ENCODE measurements at places on chromosomes 2 and 18.

DNA sequence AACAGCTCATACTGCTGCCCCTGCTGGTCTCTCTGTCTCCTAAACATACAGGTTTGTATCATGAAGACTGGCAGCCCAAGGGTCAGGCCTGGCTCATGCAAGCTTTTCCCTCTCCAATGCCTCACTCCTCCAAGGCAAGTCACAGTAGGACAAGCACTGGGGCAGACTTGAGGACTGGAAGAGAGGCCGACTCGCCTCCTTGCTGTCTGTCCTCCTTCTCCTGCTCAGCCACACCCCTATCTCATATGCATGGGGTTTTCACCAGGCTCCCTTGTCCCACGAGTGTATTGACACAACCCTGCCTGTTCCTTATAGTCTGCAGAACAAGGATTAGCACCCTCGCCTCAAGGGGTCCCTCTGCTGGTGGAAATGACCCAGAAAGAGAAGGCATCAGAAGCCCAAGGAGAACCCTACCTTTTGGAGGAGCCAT, 223.7 kb downstream of the SOX11 start:
- no peak for DNase-seq

GRCh38 chr2:217262911-217263310, 403.0 kb upstream of the TNP1 start:
- DNase-seq: no peak

GRCh38 chr18:35409911-35410310, 32.8 kb upstream of the ZNF396 start:
- DNase-seq: no peak

DNA sequence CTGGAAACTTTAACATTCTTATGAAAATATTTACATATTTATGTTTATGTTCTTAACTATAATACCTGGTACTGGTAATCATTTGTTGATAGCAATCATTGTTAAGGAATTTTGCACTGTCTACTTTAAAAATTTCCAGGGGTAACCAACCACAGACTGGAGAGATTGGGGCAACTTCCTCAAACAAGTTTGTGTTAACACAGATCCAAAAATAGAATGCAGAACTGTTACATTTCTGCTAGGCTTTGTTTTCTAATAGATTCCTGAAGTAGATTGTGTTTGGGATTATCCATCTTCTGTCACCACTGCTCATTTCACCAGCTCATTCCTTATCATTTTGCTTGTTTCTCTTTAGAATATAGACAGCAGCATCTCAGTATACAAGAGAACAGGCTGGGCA, 23.7 kb downstream of the RNF125 start:
- no peak for DNase-seq

GRCh38 chr2:151878655-151879563, 50.7 kb upstream of the ARL5A start:
- no peak for DNase-seq

DNA sequence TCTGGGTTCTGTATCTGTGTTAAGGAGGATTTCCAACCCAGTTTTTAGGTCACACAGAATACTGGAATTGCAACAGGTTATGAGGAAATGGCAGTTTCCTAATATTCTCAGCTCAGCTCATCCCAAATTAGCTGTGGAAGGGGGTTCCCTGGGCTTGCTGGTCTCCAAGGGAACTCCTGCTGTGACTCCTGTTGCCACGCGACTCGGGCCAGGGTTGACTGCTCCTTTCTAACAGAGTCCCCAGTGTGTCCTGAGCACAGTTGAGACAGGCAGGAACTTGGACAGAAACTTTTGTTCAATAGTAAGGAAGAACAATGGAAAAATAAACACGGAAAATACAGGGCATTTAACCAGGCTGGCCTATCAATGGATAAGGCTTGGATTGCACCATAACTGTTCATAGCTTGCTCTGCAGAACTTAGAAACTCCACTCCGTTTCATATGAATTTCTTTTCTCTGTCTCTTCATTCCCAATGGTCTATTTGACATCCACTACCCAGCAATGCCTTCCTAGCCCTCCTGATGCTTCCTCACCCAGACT, 3.8 kb upstream of the ROCK2 start:
- DNase-seq: no peak

- DNase-seq: no peak
These were observed 135.7 kb downstream of the INHBB start for GRCh38 chr2:120481446-120482194.

DNA sequence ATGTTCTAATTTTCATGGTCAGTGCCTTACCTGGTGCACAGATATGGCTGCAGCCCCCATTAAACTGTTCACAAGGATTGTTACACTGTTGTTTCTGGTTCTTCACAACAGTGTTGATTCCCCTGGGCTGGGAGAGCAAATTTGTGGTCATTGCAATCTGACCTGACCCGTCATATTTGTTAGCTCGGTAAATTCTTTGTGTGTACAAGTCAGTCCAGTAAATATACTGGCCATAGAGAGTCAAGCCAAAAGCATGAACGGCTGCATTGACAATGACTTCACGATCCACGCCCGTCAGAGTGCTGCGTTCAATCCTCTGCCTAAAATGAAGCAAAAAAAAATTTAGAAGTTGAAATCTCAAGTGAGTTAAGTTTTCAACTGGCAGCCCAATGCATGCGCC, 134.6 kb downstream of the DHRS9 start:
- DNase-seq: no peak

- DNase-seq: no peak
These were observed 43.6 kb upstream of the PXDN start for GRCh38 chr2:1787755-1788477.

DNA sequence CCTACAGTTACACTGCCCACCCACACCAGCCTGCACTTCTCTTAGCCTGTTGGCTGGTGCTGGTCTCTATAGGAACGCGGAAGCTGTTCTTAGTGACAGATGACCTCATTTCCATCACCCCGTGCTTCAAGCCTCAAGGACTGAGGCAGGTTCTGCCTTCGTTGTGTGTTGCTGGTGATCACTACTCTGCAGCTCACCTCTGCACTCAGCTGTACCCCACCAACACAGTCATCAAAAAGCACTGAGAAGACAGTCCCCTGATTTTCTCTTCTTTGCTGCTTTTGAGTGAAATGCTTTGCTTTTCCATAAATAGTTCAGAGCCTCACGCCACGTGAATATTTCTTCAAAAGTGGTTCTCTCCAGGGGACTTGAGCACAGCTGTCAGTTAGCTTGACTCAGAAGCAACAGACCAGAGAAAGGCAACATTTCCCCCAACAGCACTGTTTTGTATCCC, 225.7 kb upstream of the CCDC150 start:
- DNase-seq: no peak

DNA sequence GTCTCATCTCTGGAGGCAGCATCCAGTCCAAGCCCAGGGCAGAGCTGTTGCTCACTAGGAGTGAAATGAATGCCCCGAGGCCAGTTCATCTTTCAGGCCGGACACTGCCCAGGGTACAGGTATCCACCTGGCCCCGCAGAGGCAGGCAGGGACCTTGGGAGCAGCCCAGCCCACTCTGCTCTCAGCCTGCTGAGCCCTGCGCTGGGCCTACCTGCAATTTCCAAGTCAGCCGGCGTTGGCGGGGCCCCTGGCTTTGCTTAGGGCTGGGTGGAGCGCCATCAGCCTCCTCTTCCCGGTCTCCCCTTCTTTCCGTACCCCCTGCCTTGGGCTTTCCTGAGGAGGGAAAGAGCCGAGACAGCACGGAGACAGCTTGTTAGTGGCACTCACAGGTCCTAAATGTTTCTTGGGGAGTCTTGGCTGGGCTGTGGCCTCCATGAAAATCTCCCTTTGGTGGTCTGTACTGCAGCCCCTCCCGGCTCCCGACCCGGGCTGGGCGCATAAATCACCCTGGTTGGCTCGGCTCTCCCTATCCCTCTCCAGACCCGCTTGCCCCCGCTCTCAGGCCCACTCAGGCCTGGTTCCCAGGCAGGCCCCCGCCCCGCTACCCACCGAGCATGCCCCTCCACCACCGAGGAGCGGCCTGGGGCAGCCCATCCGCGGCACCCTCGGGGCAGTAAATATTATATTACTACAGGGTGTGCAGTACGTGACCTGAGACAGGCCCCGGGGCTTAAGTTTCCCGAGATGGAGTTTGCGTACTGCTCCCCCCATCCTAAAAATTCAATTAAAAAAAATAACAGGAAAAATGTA, 106.7 kb downstream of the DYSF start:
- no peak for DNase-seq

- DNase-seq: no peak
These were observed 16.0 kb upstream of the RPE start for GRCh38 chr2:209986415-209986814.

- no peak for DNase-seq
These were observed 8.8 kb downstream of the RALB start for GRCh38 chr2:120261387-120262006.

DNA sequence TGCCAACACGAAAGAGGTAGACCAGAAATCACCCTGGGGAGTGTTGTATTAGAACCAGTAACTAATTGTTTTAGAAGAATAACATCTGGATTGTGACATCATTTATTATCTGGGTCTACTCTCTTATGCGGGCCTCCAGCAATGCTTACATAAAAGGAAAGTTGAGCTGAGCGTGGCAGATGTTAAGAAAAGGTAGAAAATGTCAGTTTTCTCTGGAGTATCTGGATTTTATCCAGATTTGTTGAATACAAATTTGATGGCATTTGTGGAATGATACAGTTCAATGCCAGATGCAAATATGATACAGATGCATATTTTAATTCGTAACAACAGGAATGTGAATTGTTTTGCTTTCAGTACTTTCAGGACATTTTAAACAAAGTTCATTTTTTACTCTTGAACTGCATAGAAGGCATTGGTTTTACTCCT, 90.3 kb downstream of the PRPF40A start:
- DNase-seq: no peak

GRCh38 chr2:164693390-164693789, 72.1 kb upstream of the GRB14 start:
- no peak for DNase-seq

DNA sequence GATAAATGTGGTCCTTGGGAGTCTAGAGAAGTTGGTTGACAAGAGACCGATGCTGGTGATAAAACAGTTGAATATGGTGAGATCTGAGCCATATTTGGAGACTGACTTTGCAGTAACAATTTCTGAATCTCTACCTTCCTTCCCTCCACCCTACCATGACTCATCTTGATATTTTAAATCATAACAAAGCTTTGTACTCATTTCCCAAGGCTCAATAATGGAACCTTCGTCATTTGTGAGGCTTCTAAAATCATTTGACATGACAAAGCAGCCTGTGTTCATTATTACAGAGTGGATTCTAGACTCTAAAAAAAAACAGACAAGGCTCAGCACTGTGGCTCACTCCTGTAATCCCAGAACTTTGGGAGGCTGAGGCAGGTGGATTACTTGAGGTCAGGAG, 38.5 kb upstream of the PDCL3 start:
- no peak for DNase-seq

DNA sequence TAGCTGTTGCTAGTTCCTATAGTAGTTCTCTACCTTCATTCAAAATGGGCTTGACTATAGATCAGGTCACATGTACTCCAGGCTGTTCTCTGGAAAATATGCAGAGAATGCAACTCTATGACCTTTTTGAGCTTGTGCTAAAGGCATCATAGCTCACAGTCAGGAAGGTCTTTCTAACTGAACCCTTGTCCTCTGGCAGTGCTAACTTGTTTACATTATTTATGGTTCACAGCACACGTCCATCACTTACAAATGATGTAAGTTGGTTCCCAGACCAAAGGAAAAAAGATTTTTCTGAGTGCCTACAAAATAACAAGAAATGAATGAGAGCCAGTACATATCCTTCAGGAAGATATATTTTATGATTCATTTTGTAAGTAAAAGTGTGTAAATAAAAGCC, 236.1 kb downstream of the GCA start:
- no peak for DNase-seq

DNA sequence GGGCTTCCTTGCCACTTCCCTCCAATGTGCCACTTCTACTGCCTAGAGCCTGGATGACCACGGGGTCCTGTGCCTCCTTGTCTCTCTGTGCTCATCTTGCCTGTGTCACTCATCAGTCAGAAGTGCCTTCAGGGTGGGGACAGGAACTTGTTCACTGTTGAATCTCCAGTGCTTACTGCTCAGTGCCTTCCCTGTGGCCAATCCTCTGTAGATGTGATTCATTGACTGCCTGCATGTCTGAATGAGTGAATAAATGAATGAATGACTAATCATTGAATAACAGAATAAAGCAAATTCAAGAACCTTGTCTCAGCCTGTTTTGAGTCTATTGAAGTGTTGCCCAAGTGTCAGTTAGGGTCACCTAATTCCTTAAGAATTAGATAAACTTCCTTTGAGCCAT, 42.3 kb upstream of the FAM136A start:
- no peak for DNase-seq

GRCh38 chr18:73365018-73365417, 497.2 kb upstream of the NETO1 start:
- no peak for DNase-seq

DNA sequence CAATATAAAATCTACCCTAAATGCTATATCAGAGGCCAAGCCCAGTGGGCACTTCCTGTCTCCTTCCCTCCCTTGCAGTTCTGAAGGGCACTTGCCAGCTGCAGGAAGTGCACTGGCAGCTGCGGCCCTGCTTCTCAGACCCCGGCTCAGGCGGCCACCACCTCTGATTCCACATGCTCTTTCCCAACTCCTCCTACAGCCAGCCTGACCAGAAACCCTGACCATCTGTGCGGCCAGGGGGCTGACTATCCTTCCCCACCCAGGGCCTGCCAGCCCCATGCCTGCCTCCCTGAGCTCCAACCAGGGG, 88.6 kb downstream of the ZBTB7C start:
- no peak for DNase-seq

All from CD4-positive, alpha-beta memory T cell (primary cell).